Stimulated activated CD8-positive, alpha-beta memory T cell treated with anti-CD3 and anti-CD28 coated beads, Interleukin-15, amount 100 ng/mL, for 24 hours (primary cell): ENCODE measurements at places on chromosomes 4 and X.

DNA sequence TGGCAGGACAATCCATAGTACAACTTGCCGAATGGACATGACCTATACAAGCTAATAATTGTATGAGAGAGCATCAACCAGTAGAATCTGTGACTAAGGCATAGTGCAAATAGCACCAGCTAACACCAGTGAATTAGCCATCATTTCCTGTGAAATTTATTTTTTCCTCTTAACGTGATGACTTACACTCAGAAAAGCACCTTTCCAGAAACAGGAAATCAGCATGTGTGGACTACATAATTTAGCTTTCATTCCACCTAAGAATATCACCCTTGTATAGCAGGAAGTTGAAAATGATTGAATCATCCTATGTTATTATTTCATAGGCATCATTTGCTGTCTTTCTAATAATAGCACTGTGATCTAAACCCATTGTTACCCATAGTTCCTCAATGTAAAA lies 1393.4 kb upstream of the PCDH7 start:
- no peak for DNase-seq

DNA sequence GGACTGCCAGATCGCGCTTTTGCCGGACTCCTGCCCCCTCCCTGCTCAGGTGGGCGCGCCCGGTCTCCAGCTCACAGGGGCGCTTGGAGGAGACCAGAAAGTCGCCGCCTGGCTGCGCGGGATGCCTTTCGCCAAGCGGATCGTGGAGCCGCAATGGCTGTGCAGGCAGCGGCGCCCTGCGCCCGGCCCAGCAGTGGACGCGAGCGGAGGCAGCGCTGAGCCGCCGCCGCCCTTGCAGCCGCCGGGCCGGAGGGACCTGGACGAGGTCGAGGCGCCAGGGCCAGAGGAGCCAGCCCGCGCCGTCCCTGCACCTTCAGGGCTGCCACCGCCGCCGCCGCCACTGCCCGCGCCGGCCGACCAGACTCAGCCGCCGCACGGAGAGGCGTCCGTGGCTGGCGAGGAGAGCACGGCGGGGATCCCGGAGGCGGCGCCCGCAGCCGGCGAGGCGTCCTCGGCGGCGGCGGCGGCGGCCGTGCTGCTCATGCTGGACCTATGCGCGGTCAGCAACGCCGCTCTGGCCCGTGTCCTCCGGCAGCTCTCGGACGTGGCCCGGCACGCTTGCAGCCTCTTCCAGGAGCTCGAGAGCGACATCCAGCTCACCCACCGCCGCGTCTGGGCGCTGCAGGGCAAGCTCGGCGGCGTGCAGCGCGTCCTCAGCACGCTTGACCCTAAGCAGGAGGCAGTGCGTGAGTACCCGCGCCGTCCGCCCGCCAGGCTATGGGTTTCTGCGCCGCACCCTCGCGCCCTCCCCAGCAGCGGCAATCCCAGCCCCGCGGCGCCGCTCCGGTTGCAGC lies 834 bp downstream of the NHS start:
- DNase-seq, result no peak

GRCh38 chr4:26468977-26469376 lies 21.3 kb downstream of the CCKAR start:
- DNase-seq, result no peak

DNA sequence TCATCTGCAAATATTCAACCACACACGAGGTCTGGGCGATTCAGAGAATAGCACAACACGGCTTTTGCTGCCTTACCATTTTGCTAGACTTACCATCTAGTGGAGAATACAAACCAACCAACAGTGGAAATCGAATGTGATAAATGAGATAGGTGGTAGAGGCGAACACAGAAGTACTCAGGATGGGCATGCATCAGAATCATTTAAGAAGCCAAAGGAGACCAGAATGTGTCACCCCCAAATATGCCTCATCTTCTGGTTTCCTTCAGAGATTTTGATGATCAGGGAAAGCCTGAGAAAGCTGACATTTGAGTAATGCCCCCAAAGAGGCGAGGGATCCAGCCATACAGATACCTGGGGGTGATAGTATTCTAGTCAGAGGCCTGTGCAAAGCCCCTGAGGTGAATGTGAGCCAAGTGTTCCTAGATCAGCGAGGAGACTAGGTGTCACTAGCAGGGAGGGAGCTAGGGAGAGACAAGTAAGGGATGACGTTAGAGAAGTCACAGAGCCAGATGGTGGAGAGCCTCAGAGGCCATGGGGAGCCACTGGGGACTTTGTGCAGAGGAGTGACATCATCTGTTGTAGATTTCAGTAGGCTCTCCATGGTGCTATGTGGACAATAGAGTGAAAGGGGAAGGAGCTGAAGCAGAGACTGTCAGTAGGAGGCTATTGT lies 1.7 kb downstream of the MTMR1 start:
- no peak for DNase-seq

DNA sequence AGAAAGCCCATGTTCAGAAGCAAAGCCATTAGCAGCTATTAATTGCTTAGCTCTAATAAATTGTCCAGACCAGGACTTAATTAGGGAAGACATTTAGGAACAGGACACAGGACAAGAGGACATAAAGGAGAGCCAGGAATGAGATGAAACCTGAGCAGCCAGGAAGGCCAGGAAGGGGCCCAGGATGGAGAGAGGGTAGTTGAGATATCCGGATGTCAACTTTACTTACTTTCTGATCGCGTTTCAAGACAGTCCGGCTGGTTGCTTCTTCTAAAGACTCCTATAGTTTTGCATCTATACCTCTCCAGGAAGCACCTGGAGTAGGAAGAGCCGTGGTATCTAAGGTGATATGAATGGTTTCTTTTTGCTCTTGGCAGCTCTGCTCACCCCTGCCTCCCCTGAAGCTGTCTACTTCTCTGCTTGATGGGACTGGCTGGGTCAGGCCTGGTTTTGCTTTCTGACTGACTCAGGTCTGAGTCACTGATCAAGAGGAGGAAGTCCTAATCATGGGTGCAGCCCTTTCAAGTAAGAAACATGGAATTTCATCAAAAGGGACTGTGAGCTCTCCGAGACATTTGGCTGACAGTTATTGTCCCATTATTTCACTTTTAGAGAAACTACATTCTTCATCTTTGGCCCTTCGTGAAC lies 733.3 kb downstream of the RPA4 start:
- no peak for DNase-seq

DNA sequence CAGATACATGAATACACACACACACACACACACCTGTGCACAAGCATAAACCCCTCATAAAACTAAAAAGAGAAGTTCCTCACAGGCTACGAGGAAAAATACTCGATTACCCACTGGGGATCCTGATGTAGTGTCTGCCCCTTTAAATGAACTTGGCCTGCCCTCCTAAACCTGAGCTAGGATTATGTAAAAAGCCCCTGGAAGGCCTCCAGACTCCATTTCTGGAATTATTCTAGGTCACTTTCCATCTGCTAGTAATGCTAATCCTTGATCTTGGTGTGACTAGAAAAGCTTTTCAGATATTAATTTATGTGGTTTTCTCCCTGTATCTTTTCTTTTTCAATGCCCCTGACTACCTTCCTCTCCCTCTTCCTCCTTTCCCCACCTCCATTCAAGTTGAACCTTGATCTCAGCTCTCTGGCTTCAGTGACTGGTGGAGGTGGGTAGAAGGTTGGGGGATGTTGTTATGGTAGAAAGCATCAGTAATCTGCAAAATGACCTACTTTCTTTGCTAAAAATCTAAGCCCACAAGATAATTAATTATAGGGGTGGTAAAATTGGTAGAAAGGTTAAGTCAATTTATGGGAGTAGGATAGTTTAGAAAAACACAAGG lies 25.5 kb upstream of the ZNF330 start:
- no peak for DNase-seq

- peak; percentile 1 for DNase-seq
Measured at GRCh38 chrX:40644821-40645358, 2.5 kb downstream of the CXorf38 start.

DNA sequence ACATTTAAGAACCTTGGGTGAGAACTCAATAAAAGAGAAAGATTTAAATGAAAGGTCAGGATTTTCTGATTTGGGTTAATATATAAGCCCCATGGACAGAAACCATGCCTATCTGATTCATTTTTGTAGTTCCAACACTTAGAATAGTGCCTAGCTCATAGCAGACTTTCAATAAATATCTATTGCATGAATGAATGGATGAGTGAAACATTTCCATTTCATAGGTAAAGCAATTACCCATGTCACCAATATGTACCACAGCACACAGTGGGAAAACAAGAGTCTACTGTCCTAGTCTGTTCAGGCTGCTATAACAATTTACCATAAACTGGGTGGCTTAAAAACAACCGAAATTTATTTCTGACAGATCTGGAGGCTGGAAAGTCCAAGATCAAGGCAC lies 63.9 kb upstream of the PTPN13 start:
- DNase-seq, result no peak

DNA sequence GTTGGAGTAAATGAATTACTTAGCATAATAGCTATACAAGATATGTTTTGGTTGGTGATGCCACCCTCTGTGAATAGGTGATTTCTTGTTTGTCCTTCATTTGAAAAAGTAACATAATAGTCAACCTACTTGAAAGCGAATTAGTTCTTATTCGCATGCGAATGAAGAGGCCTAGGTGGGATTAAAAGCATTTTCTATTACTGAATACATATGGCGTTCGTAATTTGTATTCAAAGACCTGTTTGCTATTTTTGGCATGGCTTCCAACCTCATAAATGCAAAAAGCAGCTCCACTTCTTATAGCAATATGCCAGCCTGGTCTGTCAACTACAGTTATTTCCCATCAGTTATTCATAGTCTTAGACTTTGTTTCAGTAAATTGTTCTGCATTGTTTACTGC lies 261.3 kb downstream of the TENM3 start:
- no peak for DNase-seq

DNA sequence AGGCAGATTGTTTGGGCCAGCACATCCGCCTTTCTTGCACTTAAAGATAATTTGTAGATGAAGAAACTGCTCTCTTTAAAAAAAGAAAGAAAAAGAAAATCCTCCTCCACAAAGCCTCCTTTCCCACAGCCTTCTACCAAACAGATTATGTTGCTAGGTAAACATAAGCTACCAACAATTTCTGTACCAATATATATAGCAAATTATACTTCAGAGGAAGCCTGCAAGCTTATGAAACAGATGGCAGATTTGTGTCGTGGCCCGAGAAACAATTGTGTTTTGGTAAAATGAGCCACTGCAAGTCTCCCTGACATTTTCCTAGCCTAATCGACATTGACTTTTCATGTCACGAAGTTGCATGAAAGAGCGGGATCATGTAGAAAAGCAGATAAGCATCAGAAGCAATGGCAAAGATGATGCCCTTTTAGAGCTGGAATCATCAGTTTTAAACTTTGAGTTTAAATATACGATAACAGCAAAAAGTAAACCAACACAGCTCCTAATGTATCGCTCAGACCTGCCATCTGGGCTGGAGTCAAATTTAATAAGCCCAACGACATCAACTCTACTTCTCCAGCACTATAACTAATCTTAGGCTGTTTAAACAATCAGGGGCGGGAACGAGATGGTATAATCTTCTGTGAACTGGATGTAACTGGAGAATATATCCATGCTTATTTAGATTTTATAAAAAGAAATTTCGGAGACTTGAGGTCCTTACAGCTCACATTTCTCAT lies 94.9 kb upstream of the PLAC1 start:
- no peak for DNase-seq

DNA sequence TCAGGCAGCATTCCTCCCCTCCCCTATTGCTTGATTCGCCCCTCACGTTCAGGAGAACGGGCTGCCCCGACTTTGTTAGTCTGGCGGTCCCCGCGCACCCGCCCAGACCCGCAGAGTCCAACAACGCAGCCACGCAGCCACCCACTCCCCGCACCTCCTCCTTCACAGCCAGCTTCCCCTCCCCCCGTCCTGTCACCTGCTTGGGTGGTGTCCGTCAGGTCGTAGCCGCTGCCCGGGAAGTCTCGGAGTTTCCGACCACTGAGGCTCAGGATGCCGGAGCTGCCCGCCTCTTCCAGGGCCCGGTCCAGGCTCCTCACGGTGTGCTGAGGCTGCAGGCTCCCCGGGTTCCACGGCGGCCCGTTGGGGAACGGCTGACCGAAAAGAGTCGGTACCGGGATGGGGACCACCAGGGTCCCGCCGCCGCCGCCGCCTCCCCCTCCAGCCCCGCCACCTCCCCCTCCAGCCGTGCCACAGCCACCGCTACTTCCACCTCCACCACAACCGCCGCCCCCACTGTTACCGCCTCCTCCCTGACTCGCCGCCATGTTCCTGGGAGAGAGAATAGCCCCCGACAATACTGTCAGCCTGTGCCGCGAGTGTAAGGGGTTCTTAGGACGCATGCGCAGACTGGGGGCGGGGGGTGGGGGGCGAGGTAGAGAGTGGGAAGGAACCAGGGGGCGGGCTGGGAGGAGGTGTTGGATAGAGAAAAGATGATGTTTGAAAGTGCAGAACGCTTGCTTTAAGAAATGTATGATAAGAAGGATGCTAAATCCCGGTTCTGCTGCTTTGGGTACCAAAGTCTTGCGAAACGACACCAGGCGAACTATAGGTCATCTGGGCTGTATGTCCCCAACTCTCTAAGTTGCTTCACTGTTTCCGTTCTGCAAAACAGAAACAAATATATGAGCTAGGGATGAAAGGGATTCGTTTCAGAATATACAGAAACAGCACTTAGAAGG lies at the start of gene LRCH2:
Gene LRCH2 (minus strand): TSS at position 600 of the 959 bp plus-strand sequence. CDS start 55 bp downstream, at position 545.
- no peak for DNase-seq

DNA sequence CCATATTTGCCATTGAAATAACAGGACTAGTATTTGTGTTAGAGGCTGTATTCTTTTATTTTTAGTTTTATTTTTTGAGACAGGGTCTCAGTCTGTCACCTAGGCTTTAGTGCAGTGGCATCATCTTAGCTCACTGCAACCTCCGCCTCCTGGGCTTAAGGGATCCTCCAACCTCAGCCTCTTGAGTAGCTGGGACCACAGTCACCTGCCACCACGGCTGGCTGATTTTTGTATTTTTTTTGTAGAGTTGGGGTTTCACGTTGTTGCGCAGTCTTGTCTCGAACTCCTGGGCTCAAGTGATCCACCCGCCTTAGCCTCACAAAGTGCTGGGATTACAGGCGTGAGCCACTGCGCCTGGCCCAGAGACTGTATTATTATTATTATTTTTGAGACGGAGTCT lies 15.3 kb downstream of the TMEM131L start:
- no peak for DNase-seq

DNA sequence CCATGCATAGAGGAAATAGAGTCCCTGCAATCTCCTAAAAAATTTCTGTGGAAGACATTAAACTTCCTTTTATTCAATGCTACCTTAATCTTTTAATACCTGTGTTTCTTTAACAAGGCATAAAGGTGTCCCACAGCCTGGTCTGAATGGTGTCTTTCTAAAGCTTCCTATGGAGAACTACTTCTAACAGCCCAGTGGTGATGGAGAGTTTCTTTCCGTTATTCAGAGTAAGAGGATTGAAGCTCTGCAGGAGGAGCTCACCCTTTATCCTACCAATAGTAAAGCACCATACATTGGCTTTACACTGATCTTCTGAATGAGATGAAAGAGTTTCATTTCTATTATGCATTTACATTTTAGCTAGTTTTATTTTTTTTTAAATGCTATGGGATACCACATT lies 1362.4 kb upstream of the ADGRL3 start:
- DNase-seq, result no peak

DNA sequence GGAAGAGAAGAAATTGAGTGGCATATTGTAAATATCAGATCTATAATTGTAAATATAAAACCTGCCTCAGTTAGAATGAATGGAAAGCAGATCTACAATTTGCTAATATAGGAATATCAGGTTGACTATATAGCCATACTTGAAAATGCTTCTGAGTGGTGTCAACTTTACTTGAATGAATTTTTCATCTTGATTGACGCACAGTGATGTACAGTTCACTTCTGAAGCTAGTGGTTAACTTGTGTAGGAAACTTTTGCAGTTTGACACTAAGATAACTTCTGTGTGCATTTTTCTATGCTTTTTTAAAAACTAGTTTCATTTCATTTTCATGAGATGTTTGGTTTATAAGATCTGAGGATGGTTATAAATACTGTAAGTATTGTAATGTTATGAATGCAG lies 132.6 kb downstream of the TET2 start:
- DNase-seq, result no peak
